Osteoblast (primary cell): ENCODE measurements at places on chromosomes 6 and 20.

DNA sequence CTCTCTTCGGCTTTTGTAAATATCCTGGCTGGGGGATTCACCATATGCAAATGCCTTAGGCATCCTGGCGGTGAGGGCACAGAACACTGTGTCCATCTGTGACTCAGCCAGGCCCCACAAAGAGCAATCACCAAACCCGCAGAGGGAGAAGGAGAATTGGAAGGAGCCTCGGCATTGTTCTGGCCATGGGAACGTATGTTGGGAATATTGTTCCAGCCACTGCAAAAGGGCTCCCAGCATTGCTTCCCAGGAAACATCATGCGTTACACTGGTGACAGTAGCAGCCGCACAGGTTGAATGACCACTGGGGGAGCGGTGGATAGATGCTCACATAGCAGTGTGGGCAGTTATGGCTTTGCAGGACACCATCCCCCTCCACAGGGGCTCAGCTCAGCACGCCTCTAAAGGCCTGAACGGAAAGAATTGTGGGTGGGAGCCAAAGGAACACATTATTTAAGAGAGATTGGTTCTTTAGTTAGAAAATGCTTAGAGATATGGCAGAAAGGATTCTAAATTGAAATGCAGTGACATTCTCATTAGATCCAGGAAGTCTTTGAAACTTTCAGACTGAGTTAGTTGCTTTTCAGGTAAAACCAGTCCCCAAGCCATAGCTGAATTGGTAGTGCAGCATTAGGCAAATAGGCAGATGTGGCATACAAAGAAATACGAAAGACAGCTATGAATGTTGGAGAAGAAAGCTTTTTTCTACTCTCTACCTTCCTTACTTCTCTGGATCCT lies 104.3 kb downstream of the RNF144B start:
- DNase-seq = no peak

DNA sequence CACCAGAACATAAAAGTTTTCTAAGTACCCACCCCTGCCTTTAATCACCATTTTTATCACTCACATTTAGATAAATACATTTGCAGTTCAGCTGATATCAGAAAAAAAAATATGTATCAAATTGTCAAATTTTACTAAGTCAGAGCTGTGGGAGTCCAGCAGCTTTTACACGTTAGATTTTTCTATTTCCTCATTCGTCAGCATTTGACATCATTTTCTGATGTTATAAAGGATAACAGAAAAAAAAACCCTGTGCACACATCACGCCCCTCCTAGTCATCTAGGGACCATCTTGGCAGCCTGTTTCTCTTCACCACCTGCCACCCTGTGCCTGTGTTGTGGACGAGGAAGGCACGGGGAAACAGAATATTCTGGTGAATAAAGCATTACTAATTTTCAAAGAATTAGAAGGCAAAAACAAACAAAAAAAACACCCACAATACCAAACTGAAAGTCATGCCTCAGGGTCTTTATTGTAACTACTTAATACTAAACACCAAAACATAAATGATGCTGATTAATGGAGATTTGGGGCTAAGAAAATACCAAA lies 12.4 kb downstream of the B4GALT5 start:
- no peak for DNase-seq

GRCh38 chr6:106181664-106182418 lies 95.7 kb downstream of the PRDM1 start:
- no peak for DNase-seq

DNA sequence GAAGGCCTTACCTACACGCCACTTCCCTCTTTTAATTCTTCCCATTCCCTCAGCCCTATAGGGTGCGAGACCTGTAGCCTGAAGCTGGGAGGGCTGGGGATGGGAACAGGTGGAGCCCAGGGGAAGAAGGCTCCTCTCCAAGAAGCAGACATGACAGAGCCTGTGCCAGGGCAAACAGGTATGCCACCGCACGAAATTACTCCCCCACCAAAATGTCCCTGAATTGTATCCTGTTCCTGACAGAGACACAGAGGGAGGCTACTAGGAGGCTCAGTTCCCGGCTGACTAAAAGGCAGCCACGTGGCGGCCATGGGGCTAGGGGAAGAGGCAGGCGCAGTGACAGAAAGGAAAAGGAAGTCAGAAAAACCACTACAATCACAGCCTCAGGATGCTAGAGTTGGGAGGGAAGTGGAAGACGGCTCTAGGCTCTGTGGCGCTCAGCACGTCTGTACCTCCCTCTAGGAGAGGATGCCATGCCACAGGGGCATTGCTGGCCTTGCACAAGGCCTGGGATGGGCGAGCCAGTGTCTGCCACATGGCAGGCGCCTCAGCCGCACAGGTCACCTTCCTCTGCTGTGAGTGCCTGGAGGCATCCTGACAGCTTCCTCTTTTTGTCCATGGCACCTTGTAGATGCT lies 27.7 kb downstream of the TFEB start:
- DNase-seq = no peak

DNA sequence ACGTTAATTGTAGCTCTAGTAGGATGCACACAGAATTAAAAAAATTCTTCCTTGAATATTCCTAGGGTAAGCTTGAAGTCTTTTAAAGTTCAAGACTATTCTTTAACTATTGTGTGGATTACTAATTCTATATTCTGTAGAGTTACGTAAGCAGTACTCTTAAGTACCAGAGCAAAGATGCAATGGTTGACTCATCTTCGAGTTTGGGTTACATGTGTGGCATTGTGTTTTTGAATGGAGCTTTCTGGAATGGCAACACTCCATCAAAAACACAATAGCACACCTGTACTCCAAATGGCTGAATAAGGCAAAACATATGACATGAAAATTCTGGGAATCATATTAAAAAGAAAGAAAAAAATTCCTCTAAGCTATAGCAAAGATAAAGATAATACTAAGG lies 33.5 kb upstream of the CEP162 start:
- DNase-seq = no peak

DNA sequence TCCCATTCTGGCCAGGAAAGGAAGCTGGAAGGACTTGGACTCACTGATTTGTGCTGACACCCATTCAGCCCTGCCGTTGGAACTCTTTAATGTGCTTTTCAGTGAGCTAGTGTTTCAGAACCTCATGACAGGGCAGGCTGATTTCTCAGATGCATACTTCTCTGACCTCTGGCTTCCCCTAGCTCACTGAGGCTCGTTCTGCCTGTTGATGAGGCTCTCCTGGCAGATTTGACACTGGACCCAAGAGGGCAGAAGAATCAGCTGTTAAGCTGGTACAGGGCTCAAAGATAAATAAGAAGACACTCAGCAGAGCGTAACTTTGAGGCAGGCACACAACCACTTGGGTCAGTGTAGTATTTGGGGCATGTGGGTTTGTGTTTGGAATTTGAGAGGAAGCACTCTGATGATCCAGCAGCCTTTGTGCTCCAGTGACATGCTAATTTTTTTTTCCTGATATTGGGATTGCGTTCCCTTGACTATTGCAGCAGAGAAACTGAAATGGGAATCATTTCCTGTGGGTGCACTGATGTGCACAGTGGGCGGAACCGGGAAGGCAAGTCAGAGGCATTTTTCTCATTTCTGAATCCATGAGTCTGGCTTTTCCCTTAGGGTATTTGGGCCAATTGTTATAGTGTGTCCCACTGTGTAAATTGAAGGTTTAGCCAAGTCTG lies 80.2 kb downstream of the CARMIL1 start:
- DNase-seq = peak; percentile 72

GRCh38 chr6:160513836-160514235 lies 150.2 kb downstream of the LPA start:
- no peak for DNase-seq

GRCh38 chr6:112831022-112831421 lies 483.9 kb downstream of the RFPL4B start:
- no peak for DNase-seq

GRCh38 chr20:19738951-19739350 lies 19.1 kb upstream of the RIN2 start:
- no peak for DNase-seq
